ENCODE measurements at places on chromosomes 6 and 20.

GRCh38 chr6:40923326-40923725, 115.7 kb downstream of the UNC5CL start:
- no peak for DNase-seq

DNA sequence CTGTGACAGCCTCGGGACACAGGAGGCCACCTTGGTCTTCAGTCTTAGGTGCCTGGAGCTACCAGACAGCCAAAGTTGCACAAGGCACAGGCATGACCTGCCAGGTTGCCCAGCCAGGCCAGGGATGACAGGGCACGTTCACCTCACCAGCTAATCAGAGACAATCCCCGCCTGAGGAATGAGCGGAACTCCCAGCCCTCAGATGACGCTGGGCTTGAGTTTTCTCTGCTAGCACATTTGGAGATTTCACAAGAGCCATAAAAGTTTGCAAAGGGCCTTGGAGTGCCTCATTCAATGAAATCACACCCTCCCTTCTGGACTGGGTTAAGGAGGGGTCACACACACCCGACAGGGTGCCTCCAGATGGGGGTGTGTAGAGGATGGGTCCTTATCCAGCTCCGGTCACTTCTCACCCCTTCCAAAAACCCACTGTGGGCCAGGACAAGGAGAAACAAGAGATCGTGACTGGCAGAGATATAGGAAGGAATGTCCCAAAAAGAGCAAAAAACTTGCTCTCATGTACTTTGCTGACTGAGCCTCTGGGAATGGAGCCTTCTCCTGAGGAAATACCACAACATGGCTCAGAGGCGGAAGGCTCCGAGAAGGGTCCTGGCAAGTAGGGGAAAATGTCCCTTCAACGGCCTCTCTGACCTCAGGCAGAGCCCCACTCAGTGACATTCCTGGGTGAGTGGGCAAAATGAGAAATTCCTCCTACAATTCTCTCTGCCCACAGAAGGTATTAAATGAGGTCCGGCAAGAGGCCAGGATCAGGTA, 121.6 kb downstream of the ISM1 start:
- DNase-seq: no peak

GRCh38 chr6:90803956-90804355, 217.1 kb upstream of the MAP3K7 start:
- no peak for DNase-seq

GRCh38 chr6:85452441-85452881, 2.6 kb downstream of the NT5E start:
- no peak for DNase-seq

DNA sequence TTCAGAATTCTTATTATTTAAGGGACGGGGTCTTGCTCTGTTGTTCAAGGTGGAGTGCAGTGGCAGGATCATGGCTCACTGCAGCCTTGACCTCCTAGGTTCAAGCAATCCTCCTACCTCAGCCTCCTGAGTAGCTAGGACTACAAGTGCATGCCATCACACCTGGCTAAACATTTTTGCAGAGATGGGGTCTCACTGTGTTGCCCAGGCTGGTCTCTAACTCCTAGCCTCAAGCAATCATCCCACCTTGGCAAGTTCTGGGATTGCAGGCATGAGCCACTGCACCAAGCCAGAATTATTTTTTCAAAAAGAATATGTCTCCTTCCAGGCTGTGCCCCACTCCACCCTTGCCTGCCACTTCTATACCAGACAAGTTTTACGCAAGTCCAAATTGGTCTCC, 190.1 kb upstream of the SUPT3H start:
- DNase-seq: no peak

- DNase-seq: no peak
Measured at GRCh38 chr6:2950713-2951112, 20.7 kb downstream of the SERPINB6 start.

- DNase-seq: no peak
Measured at GRCh38 chr20:62732031-62732760, 23.6 kb downstream of the NTSR1 start.

GRCh38 chr6:110676396-110676795, 138.9 kb downstream of the CDK19 start:
- no peak for DNase-seq

DNA sequence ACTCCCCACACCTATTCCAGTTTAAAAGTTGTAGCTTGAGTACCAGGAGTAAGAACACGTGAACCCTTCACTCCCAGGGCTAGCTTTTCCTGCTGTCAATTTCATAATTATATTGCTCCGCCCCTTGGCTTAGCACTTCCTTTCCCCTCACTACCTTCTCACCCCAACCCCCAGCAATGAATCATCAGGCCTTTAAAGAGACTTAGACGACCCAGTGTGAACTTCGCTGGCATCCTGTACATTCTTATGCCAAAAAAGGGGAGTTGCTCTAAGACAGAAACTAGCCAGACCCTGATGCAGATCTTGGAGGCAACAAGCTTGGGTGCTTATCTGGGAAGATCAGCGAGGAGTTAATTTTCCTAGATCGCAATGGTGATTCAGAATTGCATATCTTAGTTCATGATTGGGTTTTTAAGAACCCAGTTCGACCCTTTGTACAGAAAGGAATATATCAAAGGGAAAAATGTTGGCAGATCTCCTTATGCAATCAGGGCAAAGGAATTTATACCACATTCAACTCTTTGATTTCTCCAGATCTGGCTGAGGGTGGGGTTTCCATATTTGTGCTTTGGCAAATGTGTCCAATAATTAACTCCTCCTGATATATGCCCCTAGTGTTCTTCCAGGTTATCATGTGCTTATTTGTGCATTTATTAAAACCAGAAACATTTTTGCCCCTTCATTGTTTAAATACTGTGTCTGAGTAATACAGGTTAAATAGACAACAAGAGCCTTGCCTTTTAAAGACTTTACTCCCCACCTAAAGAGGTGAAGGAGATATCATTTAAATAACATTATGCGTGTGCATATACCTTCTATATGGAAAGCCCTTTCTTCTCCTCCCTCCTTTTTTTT, 8.1 kb upstream of the ATXN1 start:
- DNase-seq: peak; percentile 40

GRCh38 chr6:141788096-141788495, 344.6 kb upstream of the GJE1 start:
- no peak for DNase-seq

All from stimulated activated CD8-positive, alpha-beta memory T cell treated with anti-CD3 and anti-CD28 coated beads, Interleukin-15, amount 100 ng/mL, for 1 hour (primary cell).